Activated naive CD8-positive, alpha-beta T cell treated with anti-CD3 and anti-CD28 coated beads, Interleukin-2, amount 10 ng/mL, durations not matched to agents 7 days and 5 days (primary cell): ENCODE measurements at places on chromosomes 7 and 10. TPM values are rescaled to one million over a fixed set of nuclear protein-coding genes. Genes with fewer than 3 reads are reported as not detected.

- DNase-seq = peak; percentile 45
Observed at GRCh38 chr7:143408686-143409561, at the start of gene EPHA1. EPHA1 (minus strand) TSS chr7:143408856; CDS start chr7:143408805, 51 bp downstream.

DNA sequence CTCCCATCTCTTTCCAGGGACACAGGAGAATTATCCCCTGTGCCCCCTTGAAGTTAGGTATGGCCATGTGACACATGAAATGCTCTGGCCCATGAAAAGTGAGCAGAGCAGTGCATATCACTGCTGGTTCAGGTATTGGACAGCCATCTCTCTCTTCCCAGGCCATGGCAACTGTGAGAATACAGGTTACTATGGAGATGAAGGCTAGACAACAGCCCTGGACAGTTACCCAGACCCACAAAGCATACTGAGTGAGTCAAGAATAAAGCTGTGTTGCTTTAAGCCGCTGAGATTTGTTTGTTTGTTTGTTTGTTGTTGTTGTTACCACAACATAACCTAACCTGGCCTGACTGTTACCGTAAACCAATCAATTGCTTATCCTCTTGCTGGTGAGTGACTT, 722.3 kb downstream of the KCNMA1 start:
- DNase-seq = no peak

GRCh38 chr10:25049966-25050365, 33.6 kb downstream of the THNSL1 start:
- DNase-seq = no peak

DNA sequence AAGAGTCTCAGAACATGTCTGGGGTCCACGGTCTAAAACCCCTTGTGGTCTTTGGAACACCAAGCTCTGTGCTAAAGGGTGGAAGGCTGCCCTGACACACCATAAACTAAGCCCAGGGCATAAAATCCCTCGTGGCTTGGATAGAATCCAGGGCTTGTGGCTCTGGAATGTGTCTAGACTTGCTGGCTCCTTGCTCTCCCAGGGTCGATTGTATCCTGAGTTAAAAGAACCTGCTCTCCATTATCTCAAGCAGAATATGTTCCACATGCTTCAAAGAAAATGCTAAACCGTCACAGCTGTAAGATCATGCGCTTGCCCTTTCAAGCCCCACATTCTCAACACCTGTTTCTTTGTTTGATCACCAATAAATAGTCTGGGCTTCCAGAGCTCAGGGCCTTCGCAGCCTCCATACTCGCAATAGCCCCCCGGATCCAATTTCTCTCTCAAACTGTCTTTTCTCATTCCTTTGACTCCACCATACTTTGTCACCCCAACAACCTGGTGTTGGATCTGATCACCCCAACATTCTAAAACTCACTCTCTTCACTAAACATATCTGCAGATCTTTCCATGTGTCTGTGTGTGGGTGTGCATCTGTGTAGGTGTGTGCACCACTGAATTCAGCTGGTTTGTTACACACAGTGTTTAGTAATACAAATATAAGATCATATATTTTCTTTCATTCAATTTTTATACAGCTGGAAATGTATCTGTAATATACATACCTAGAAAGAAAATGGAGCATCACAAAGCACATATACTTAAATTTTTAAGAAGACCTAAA, 238.5 kb downstream of the ZMYND11 start:
- no peak for DNase-seq

The DOCK1 gene
- total RNA-seq = 0.06 TPM

DNA sequence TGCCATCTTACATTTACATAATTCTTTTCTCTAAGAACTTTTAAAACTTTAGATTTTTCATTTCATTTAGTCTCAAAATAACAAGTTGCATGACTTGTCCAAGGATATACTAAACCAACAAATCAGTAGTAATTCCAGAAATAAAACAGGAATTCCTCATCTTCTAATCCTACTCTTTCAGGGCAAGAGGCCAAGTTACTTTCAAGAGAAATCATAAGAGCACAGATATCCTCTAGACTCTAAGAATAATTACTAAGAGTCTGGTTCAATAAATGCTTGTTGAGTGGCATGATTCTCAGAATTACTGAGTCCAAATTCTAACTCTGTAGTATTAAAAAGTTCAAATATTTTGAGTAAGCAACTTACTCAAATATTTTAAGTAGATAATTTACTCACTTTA, 12.9 kb downstream of the PDZD8 start:
- no peak for DNase-seq

- DNase-seq = no peak
Observed at GRCh38 chr7:94380264-94380663, 14.4 kb upstream of the COL1A2 start.

DNA sequence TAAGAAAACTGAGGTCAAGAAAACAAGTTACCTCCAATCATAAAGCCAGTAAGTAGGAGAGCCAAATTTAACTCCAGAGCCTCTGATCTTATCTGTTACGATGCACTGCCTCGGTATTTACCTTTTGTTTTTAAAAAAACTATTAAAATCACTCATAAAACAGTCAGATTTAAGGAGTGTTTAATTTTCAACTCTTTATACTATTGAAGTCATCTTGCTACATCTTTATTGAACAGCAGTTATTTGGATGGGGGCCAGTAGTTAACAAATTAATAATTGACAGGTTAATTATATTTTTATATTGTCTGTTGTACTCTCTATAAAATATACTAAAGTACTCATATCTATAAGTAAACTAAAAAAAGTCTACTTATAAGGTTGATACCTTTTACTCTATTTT, 24.6 kb downstream of the ADIRF start:
- no peak for DNase-seq

The SLC13A4 gene
- not detected for total RNA-seq

- no peak for DNase-seq
Observed at GRCh38 chr7:68433462-68434070, 1164.7 kb upstream of the AUTS2 start.
